ENCODE measurements at places on chromosomes 1 and 21. TPM values are rescaled to one million over a fixed set of nuclear protein-coding genes. Genes with fewer than 3 reads are reported as not detected.

Gene COL8A2
- 0.17 TPM for total RNA-seq

GRCh38 chr1:217563179-217563578 is 67.7 kb downstream of the GPATCH2 start:
- DNase-seq, result no peak

Gene SERPINC1
- not detected for total RNA-seq

- no peak for DNase-seq
Measured at GRCh38 chr1:100039591-100039990, 69.8 kb downstream of the SLC35A3 start.

Gene IFNLR1
- total RNA-seq, result 7.9 TPM

Gene PCP4
- total RNA-seq, result not detected

DNA sequence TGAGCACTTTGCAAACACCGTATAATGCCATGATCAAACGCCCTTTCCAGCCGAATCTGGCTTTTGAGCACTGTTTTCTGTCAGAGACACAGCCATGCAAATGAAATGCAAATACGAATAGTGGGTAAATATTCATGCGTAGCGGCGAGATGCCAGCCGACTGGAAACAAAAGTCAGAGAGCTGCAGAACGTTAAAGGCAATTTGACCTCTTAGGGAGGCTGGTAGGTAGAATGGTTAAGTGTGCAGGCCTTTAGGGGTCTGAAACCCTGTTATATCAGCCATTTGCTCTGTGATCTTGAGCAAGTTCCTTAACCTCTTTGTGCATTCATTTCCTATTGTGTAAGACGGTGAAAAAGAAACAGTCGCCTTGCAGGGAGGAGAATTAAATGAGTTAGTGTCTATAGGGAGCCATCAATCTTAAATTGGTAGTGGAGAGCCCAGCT is 6.5 kb upstream of the SDHB start:
- no peak for DNase-seq

Data from activated naive CD8-positive, alpha-beta T cell treated with anti-CD3 and anti-CD28 coated beads, Interleukin-2, amount 10 ng/mL, durations not matched to agents 7 days and 5 days (primary cell).